ENCODE measurements at places on chromosomes 11 and 22.

DNA sequence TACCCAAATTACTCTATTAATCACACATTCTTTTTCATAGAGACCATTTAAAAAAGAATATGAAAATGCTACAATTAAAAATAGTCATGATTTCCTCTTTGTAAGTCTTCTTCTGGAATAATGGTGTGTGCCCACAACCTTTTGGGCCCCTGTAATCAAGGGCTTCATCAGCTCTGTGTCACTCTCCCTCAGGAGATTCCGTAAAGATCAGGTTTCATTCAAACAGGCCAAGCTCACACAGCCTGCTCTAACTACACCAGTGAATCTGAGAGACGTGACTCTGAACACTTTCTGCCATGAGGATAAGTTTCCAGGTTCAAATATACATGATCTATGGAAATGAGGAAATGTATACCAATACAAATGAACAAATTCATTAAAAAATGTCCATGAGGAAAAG is 9.5 kb downstream of the DRICH1 start:
- no peak for DNase-seq

DNA sequence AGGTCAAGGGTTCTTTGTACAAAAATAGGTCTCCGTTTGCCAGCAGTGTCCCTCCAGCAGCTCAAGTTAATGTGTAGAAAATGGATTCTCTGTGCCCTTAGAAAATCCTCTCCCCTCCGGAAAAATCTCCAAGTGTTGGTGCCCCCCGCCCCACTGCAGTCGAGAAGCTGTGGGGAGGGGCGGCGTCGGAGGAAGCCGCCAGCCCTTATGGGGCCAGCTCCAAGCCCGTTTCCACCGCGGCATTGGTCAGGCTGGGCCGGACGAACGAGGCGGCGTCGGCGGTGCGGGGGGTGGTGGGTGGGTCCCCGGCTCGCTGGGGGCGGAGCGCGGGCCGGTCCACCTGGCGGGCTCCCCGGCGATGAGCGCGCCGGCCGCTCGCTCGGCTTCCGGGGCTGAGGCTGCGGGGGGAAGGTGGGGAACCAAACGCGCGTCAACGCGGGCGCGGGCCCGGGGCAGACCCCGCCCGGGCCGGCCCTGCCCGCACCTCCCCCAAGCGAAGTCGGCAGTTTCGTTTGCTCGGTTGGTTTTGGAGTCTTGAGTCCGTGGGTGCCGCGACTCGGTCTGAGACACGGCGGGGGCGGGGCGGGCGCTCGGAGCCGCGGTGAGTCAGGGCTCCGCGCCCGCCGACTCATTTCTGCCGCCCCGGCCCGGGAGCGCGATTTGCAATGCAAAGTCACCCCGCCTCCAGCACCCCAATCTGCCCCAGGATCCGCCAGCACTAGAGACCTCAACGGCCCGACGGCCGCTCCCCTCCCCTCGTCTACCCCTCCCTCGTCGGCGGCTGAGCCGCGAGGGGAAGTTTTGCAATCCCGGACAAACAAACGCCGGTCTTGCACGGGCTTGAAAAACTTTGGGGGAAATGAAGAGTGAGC is 1.4 kb downstream of the ASCL2 start:
- DNase-seq = no peak

- no peak for DNase-seq
Measured at GRCh38 chr11:68061508-68061907, 22.7 kb downstream of the TCIRG1 start.

DNA sequence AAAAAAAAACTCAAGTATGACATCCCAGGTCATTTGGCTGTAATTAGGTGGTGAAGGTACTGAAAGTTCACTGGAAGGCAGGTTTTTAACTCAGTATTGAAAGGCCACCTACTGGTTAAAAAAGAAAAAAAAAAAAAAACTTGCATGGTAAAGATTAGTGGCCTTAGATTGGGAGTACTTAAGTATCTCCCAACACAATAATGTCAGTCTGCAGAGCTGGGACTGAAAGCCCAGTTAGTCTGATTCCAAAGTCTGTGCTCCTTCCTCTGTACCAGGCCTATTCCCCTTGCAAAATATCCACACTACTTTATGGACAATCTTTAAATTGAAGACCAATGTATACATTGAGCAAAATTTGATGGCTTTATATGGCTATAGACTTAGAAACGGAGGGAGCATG is 85.5 kb downstream of the NOX4 start:
- DNase-seq = no peak

DNA sequence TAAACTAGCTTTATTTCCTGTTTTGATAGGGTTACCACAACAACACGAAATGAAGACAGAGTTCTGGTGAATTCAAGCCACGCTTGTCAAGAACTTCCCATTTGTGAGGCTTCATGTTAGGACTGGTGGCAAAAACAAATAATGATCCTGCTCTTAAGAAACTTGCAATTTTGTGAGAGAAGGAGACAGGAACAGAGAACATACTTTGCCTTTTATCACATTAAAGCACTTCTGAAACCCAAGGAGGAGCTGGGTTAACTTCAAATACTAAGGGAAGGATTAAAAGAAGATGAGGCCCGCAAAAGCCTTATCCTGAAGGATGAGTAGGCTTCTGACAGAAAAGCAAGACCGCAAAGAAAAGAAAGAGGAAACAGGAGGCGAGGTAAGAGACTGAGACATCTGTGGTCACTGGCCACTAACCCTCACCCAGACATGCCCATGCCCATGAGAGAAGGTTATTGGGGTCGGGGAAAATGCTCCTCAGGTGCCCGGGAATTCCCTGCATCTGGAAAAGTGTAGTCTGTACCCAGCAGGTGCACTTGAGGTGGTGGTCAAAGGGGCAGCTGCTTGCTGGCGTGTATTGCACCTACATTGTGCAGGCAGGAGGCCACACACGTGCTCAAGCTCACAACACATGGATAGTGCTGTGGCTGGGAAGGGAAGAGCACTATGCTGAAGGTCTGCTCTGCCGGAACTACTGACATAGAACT is 50.5 kb downstream of the MAPK1 start:
- no peak for DNase-seq

DNA sequence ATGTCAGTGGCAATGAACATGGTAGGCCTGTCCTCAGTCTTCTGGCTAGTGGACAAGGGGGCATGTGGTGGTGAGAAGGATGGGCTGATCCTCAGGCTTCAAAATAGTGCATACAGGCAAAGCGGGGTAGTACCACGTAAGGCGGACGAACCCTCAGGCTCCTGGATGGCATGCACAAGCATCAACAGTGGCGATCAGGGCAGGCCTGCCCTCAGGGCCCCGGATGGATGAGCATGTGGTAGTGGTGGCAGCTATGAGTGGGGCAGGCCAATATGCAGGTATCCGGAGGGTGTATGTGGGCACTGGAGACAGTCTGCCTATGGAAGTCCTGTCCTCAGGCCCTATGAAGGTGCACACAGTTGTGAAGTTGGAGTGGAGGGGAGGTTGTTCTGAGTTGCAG is 163.8 kb downstream of the GUCY1A2 start:
- DNase-seq = no peak

- no peak for DNase-seq
Measured at GRCh38 chr22:23775779-23776375, 3.2 kb downstream of the MMP11 start.

Measured in NK-92 treated with Interleukin-12 subunit alpha and Interleukin-12 subunit beta, amount 100 ng/mL, for 24 hours (cell line).